ENCODE measurements at places on chromosomes 7 and 10.

- DNase-seq, result no peak
These were observed 56.0 kb downstream of the TACR2 start for GRCh38 chr10:69360485-69361302.

- DNase-seq, result no peak
These were observed 179.0 kb downstream of the FAM107B start for GRCh38 chr10:14595526-14596182.

DNA sequence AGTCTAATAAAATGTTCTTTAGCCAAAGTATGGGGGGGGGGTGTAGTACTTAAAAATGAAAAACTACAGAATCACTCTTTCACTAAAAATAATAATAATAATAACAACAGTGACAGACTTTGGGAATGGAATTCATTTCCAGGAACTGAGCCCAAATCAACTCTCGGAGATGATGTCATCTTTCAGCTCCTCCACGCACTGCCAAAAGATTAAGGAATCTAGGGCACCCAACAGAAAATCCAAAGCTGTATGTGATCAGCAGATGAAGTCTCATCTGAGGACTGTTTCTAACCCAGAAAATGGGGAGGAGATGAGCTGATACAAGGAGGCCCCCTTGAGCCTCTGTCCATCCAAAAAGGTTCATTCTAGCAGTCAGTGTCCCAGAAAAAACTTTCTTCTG, 54.5 kb downstream of the GRB10 start:
- no peak for DNase-seq

DNA sequence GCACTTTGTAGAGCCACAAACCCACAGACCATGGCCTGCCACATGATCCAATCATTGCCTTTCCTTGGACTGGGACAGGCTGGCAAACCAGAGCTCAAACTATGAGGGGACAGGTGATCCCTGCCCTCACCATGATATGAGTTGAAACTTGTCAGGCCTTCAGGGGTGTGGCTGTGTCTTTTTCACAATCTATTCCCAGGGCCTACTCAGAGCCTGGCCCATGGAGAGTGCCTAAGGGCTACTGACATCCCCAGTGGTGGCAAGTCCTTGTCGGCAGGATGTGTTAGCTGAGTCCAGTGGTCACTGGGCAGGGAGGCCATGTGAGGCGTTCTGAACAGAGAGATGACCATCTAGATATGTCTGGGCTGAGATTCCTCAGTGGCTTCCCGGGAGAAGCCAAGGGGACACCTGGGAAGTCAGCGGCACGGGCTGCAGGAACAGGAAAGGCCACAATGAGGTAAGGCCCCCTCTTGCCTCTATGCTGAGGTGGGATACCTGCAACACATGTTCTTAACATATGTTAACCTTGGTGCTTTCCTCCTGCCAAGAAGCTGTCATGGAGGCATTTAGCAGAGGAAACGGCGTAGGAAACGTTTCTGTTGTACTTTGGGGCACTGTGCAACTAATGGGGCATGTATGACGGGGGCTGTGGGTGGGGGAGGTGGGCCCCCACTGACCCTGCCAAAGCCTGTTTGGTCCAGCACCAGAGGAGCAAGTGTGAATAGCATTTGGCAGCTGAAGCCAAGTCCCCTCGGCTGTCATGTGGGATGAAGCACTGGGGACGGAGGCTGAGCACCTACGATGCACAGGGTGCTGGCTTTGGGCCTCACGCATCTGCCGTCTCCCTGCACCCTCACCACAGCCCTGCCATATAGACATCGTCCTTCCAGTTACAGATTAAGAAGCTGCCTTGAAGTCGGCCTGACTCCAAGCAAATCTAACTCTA, 384.0 kb downstream of the RPS24 start:
- no peak for DNase-seq

DNA sequence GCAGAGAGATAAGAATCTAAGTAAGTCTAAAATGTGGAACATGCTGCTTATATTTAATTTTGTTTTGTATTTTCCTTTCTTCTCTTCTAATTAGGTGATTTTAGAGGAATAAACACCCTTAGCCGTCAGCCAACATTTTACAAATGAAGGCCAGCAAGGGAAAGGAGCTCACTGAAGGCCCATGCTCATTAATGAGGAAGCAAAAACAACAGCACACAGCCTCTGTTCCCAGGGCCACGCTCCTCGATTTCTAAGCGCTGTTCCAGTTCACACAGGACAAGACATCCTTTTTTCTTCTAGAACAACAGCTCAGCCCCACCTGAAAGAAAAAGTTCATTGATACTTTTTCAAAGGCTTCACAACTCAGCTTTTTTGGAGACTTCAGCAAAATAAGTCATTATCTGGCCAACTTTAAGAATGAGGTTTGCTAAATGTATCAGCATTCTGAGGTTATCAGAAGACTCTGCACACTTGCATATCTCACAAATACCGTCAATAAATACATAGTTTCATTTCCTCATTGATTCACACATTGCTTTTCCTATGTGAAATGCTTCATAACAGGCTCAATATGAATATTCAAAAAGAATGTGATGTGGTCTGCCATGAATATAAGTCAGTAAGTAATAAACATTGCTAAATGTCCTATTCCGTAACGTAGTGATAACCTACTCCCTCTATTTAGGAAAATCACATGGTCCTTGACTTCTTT, 34.8 kb upstream of the SFMBT2 start:
- no peak for DNase-seq

DNA sequence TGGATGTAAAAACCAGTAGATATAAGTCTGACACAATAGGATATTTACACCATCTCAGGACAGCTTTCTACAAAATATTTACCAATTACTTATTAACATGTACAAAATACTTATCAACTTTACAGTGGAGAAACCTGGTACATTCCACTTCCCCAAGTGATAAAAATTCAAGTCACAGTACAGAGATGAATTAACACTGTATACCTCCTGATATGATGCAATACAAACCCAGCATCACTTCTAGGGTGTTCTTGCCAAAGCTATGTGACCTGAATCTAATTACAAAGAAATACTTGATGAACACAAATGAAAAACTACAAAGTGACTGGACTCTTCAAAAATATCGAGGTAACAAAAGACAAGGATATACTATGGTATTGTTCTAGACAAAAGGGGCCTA, 156.4 kb upstream of the FGFR2 start:
- no peak for DNase-seq

Data from activated CD8-positive, alpha-beta memory T cell treated with anti-CD3 and anti-CD28 coated beads, Interleukin-2, amount 50 U/mL, for 4 hours (primary cell).